ENCODE measurements at places on chromosomes 1 and 21.
A peak's percentile ranks its signal among the peaks of the same experiment; 100 is the strongest.

- no peak for DNase-seq
These were observed 73.6 kb downstream of the CRB1 start for GRCh38 chr1:197341626-197342025.

DNA sequence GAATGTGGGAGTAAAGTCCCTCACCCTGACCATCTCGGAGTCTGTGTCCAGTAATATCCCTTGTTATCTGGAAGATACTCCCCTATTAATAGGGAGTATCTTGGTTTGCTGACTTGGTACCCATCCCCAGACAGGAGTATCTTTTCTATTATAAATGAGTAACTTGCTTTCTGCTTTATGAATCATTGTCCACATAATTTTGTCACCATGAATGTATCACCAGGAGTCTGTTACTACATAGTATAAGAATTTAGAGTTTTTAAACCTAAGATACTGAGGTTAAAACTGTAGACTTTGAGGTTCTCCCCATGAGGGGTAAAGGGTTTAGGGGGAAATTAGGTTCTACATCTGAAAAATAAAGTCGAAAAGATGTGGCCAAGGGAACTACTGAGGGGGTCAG, 175.6 kb downstream of the FCRL5 start:
- DNase-seq, result no peak

- DNase-seq, result no peak
These were observed 278.0 kb downstream of the MRPL39 start for GRCh38 chr21:25329227-25329825.

- DNase-seq, result no peak
These were observed 11.1 kb upstream of the CHI3L1 start for GRCh38 chr1:203197625-203198024.

DNA sequence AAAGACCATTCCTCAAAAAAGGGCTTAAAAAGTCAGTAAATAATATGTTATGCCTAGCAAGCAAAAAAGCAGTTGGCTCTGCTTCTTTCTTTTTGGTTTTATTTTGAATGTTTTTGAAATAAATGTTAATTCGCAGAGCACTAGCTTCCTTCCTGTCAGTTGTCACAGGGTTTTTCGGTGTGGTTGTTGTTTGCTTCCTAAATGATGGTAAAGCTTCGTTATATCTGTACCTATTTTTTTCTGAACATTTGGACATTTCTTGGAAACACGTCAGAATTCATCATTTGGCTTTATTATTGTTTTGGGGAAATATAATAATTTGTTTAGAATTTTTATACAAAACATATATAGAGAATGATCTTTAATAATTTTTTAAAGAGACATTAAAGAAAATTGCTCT, 351.9 kb upstream of the SGIP1 start:
- DNase-seq, result no peak

DNA sequence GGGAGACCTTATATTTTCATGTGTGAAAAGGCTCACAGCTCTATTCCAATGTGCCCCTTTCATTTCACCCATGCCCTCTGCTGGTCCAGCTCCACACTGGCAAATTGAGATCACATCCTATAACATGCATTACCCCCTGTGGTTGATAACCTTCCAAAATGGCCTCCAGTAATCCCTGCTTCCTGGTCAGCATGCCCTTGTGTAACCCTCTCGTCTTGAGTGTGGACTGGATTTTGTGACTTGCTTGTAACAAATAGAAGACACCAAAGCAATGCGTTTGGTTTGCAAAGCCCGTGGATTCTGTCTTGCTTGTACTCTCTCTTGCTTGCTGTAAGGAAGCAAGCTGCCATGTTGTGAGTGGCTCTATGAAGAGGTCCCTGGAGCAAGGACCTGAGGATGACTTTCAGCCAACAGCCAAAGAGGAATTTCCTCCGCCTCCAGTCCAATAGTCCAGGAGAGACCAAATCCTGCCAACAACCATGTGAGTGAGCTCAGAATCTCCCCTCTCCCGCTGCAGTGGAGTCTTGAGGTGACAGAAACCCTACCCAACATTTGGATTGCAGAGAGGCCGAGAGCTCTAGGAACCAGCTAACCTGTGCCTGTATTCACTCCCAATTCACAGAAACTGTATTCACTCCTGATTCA, 17.4 kb downstream of the KCNA10 start:
- DNase-seq, result no peak

DNA sequence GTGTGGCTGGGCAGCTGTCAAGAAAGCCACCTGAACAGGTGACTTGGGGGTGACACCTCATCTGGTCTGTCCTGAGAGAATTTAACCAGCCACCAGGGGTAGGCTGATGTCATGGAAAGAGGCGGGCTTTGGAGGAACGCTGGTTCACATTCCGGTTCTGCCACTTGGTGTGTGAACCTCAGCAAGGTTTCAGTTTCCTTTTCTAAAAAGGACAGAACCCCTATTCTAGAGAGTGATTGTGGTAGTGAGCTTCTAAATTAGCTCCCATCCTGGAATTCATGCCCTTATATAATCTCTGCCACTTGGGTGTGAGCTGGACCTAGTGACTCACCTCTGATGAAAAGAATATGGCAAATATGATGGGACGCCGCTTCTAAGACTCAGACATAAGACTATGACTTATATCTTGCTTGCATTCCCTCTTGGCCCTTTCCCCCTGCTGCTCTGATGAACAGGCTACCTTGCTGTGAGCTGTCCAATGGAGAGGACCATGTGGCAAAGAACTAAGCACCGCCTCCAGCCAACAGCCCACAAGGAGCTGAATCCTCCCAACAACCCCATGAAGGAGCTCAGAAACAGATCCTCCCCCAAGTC, 332.1 kb downstream of the RRAGC start:
- peak; percentile 42 for DNase-seq

- DNase-seq, result no peak
These were observed 21.1 kb upstream of the ABCA4 start for GRCh38 chr1:94142022-94142421.

- DNase-seq, result no peak
These were observed 632.7 kb upstream of the NR5A2 start for GRCh38 chr1:199394856-199395255.

GRCh38 chr1:36961062-36961615, 73.2 kb downstream of the GRIK3 start:
- no peak for DNase-seq

DNA sequence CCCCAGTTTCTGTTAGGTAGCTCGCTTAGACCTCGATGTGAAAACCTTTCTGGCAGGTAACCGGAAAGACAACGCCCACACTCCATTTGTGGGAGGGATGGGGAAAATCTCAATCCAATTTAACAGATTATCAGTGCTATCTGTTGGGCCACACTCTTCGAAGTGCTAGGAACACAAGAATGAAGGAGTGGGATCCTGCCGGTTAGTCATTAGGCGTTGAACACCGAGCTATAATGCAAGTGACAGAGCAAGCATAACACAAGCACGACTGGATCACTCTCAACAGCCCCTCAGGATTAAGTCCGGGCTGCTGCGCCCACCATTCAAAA, 531 bp downstream of the SNIP1 start:
- no peak for DNase-seq

GRCh38 chr1:201254625-201255478, 28.5 kb upstream of the PKP1 start:
- peak; percentile 33 for DNase-seq

GRCh38 chr1:87155648-87156047, 173.0 kb upstream of the LMO4 start:
- no peak for DNase-seq

- DNase-seq, result no peak
These were observed 640.4 kb downstream of the USP25 start for GRCh38 chr21:16370186-16370585.

DNA sequence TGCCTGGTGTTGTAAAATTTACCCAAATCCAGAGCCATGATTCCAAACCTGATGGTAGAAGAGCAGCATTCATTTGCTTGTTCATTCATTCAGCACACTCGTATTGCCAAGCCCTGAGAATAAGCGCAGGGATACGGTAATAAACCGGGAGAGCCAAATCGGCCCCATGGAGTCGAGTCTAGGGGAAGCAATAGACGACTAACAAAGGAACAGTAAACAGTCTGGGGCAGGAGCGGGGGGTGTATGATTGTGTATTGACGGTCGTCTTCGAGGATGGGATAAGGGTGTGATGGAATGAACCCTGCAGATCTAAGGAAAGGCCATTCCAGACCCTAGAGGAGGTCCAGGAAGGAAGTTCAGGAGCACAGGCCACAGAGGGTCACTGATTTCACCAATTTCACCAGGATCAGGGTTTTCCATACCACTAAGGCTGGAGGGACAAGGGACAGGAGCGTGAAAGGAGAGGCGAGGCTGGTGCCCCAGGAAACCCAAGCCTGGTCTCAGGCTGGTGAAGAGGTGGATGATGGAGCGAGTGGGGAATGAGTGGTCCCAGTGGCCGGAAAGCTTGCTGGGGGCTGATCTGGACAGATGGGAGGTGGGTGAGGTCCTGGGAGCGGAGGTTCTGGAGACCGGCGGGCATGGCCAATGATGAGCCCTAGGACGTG, 61.1 kb upstream of the PDE9A start:
- DNase-seq, result no peak
